Stimulated activated CD8-positive, alpha-beta memory T cell treated with anti-CD3 and anti-CD28 coated beads, Interleukin-2, amount 100 ng/mL, for 48 hours (primary cell): ENCODE measurements at places on chromosomes 1 and 21.

GRCh38 chr1:175313672-175314225 is 121.2 kb upstream of the KIAA0040 start:
- no peak for DNase-seq

- DNase-seq: no peak
These were observed 27.0 kb upstream of the PRELP start for GRCh38 chr1:203448521-203449061.

DNA sequence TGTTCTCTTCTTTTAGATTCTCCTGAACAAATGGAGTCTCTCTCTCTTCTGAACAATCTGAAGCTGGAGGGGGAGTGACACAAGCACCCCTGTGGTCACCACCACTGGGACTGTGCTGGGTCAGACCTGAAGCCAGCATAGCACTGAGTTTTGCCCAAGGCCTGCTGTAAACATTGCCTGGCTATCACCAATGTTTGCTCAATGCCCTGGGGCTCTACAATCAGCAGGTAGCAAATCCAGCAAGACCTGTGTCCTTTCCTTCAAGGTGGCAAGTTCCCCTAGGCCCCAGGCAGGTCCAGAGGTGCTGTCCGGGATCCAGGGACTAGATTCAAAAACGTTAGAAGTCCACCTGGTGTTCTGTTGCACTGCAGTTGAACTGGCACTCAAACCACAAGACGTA is 282.8 kb upstream of the PROX1 start:
- no peak for DNase-seq

- no peak for DNase-seq
These were observed 208.2 kb upstream of the USP24 start for GRCh38 chr1:55423376-55423775.

DNA sequence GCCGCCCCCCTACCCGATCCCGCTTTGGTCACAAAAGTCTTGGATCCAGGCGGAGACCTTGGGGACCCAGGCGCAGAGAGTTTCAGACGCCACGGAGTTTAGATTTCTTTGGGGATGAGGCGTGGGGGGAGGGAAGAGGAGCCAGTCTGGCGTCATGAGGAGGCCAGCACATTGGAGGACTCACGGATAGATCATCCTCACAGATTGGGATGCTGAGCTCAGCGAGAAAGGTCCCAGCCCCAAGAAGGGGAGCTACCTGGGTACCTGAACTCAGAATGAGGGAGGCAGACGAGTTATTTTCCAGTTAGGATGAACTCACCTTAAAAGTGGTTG is 393 bp downstream of the ELAPOR1 start:
- DNase-seq: no peak

GRCh38 chr1:89460325-89460724 is 64.3 kb upstream of the LRRC8B start:
- no peak for DNase-seq

- no peak for DNase-seq
These were observed 1.8 kb downstream of the OR10J1 start for GRCh38 chr1:159441360-159441759.

DNA sequence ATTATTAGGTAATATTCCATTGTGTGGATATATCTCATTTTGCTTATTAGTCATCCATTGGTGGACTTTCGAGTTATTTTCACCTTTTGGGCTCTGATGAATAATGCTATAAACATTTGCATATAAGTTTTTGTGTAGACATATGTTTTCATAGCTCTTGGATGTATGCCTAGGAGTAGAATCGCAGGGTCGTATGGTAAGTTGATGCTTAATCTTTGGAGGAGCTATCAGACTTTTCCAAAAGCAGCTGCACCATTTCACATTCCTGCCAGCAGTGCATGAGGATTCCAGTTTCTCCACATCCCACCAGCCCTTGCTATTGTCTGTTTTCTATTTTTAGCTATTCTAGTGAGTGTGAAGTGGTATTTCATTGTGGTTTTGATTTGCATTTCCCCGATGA is 120.3 kb upstream of the TMEM51 start:
- no peak for DNase-seq

DNA sequence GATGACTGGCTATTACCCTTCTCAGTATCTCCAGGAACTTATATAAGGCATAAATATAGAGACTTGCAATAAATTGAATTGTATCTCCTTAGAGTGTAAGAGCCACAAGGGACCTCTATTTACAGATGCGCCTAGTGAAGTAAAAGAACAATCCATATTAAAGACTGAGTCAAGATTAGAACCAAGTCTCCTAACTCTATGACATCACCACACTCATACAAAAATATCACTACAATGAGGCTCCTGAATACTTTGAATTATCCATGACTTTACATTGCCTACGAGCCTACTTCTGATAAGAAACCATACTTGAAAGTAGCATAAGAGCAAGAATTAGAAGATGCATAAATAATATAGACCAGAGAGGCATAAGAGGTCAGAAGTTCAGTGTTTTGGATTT is 18.8 kb downstream of the DPYD start:
- DNase-seq: no peak

- DNase-seq: no peak
These were observed 13.0 kb upstream of the IL10 start for GRCh38 chr1:206785182-206785765.

GRCh38 chr1:166920561-166921475 is 44.8 kb upstream of the TADA1 start:
- DNase-seq: no peak

GRCh38 chr1:244394826-244395765 is 56.6 kb downstream of the ADSS2 start:
- DNase-seq: no peak

DNA sequence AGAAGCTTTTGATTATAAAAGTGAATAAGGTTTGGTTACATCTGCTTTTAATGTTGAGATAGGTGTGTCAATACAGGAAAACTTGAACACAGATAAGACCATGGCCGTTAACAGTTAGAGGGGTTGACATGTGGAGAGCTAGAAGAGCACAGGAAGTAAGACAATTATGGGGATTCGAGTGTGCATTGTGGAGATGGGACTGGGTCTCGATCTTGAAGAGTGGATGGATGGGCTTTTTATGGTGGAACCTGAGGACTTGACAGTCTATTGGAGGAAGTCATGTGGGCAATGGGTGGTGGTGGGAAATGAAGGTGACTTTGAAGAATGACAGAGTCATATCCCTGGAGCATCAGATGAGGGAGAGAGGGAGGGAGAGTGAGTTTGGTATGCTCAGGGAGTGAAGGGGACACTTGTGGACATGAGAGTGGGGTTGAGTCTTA is 12.1 kb downstream of the DYRK1A start:
- DNase-seq: no peak

- no peak for DNase-seq
These were observed 92.8 kb downstream of the PRKAB2 start for GRCh38 chr1:147079400-147080005.

DNA sequence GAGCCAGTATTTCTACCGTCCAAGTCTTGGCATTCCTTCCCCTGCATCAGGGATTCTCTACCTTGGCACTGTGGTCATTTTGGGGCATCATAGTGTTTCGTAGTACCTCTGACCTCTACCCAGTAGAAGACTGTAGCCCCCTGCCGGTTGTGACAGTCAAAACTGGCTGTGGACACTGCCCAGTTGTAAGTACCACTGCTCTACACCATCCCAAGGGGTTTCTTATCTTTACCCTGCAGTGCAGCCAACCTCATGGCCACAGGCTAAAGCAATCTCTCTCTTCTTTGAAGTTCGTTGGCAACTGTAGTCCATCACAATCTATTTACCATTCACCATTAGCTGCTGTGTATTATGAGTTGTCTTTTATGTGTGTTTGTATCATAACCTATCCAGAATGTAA is 29.3 kb upstream of the ERO1B start:
- DNase-seq: no peak

GRCh38 chr21:14585122-14585521 is 39.0 kb upstream of the SAMSN1 start:
- DNase-seq: no peak

GRCh38 chr1:112312315-112312714 is 83.7 kb upstream of the CTTNBP2NL start:
- DNase-seq: no peak

GRCh38 chr1:100516857-100517256 is 21.1 kb upstream of the GPR88 start:
- no peak for DNase-seq
